Kidney (tissue), 22 donors: ENCODE measurements at places on chromosomes 13 and 19. TPM values are rescaled to one million over a fixed set of nuclear protein-coding genes. Genes with fewer than 3 reads are reported as not detected.

- DNase-seq, result no peak
Measured at GRCh38 chr19:29187676-29188075, 25.3 kb downstream of the UQCRFS1 start.

DNA sequence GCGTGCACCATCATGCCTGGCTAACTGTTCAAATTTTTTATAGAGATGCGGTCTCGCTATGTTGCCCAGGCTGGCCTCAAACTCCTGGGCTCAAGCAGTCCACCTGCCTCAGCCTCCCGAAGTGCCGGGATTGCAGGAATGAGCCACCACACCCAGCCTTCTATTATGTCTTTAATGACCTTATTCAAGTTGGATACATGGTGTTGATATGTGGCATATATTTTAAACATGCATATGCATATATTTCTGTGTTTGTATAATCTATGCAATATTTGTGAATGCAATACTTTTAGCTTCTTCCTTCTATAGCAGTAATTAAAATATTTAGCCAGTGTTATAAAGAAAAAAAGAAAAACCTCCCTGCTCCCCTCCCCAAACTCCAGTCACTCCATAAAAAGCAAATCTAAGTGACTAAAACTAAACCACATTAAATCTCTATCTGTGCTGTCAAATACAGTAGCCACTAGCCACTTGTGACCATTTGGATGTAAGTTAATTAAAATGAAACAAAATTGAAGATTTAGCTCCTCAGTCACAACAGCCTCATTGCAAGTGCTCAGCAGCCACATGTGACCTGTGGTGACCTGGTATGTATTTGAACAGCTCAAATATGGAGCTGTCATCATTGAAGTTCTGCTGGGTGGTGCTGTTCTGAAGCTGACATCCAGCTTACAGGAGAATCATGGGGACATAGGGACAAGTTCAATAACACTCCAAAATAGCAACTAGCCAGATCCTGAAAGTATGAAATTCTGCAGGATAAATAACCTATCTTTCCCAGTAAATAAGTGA, 27.4 kb downstream of the FCGBP start:
- DNase-seq, result no peak

The PGLYRP1 gene
- not detected for total RNA-seq

DNA sequence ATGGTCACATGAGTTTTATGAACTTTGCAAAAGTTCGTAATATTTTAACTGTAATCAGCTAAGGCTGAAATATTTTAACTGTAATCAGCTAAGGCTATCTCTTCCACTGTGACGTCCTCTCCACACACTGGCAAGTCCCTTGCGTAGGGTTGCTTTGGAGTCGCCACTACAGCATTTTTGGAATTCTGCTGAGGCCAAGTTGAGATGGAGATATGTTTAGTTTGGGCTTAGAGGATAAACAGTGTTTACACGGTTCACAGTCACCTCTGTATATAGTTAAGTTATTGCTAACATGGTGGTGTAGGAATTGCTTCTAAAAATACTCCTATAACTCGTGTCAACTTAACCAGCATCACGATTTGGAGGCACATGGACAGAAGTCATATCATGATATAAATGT, 143.6 kb upstream of the SERP2 start:
- no peak for DNase-seq

The CGB3 gene
- total RNA-seq, result not detected
